ENCODE measurements at places on chromosomes 3 and 15. TPM values are rescaled to one million over a fixed set of nuclear protein-coding genes. Genes with fewer than 3 reads are reported as not detected.

NPAP1 gene
- total RNA-seq = not detected

POTEB2 gene
- total RNA-seq = not detected

ABHD10 gene
- 15.5 TPM for total RNA-seq

POU1F1 gene
- not detected for total RNA-seq

NOX5 gene
- total RNA-seq = 2.7 TPM

PRR20G gene
- total RNA-seq = not detected

HCLS1 gene
- total RNA-seq = 99.3 TPM

ZBTB47 gene
- 81.3 TPM for total RNA-seq

OSTN gene
- not detected for total RNA-seq

ATP1B3 gene
- total RNA-seq = 98.0 TPM

CHRD gene
- 44.6 TPM for total RNA-seq

FYTTD1 gene
- 36.7 TPM for total RNA-seq

UBE2E1 gene
- 132 TPM for total RNA-seq

GOLGA6L6 gene
- not detected for total RNA-seq

ROBO2 gene
- total RNA-seq = 4.4 TPM

MRPL46 gene
- 20.1 TPM for total RNA-seq

PIF1 gene
- not detected for total RNA-seq

BNC1 gene
- total RNA-seq = not detected

SLC4A7 gene
- total RNA-seq = 44.7 TPM

BFSP2 gene
- total RNA-seq = not detected

SKIC8 gene
- total RNA-seq = 75.1 TPM

ZDHHC19 gene
- total RNA-seq = not detected

GHSR gene
- total RNA-seq = not detected

MAPKBP1 gene
- 22.1 TPM for total RNA-seq
